ENCODE measurements at places on chromosomes 2 and 18. TPM values are rescaled to one million over a fixed set of nuclear protein-coding genes. Genes with fewer than 3 reads are reported as not detected.

DNA sequence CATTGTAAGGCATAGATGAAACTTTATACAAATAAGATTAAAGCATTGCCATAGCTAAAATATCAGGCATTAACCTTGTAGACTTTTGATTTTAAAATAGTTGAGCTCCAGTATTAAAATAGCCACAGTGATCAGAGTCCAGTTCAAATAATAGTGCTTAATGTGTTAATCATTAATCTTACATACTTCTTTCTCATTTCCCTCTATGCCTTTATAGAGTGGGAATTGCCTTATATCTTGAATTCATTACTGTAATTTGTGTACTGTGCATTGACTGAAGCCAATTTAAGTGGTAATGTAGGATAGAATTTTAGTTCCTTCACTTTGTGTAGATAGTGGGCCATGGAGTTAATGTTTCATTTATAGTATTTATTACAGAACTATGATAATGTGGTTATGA lies 549.2 kb upstream of the VWC2L start:
- no peak overlapping the region for H3K4me3 ChIP-seq
- no peaks in the 10 kb centered on the region for H3K36me3 ChIP-seq
- no peak for DNase-seq
- H3K27ac ChIP-seq, result no peak overlapping the region

Gene LANCL1
- total RNA-seq, result 64.4 TPM

DNA sequence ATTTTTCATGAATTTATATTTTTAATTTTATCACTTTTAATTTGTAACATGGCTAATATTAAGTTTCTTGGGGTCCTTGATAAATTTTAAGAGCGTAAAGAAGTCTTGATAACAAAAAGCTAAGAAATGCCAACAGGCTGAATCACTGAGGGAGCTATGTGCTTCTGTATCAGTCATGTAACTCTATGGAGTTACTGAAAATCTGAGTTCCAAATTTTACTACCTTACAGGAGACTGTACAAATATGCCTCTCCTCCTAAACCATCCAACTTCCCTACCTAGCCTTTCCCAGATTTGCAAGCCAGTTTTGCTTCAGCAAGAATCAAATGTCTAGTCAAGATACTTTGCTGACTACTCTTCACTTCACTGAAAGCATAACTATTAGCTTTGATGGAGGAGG lies 35.7 kb downstream of the FEZ2 start:
- peaks cover 44% of the 10 kb centered on the region for H3K36me3 ChIP-seq
- no peaks in the 10 kb centered on the region for H3K4me1 ChIP-seq
- H3K27me3 ChIP-seq, result no peaks in the 10 kb centered on the region
- no peak overlapping the region for H3K4me3 ChIP-seq

- H3K4me3 ChIP-seq, result no peak overlapping the region
- no peaks in the 10 kb centered on the region for H3K27me3 ChIP-seq
- no peaks in the 10 kb centered on the region for H3K36me3 ChIP-seq
- DNase-seq, result peak; percentile 53
Observed at GRCh38 chr2:38262069-38262871, 114.8 kb downstream of the ATL2 start.

DNA sequence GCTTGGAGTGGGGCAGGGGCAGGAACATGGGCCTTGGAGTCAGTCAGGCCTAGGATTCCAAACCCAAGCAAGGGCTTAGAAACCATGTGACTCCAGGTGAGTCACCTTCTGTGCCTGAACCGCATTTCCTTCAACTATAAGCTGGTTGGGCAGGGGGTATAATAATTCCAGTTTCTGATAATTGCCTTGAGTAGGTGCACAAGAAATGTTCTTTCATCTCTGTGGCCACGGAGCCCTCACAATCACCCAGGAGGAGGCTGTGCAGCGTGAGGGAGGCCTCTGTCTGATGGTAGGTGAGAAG lies 112.1 kb upstream of the HAAO start:
- no peak for DNase-seq
- H3K36me3 ChIP-seq, result no peaks in the 10 kb centered on the region
- H3K4me3 ChIP-seq, result no peak overlapping the region
- peaks cover 19% of the 10 kb centered on the region for H3K4me1 ChIP-seq
- no peaks in the 10 kb centered on the region for H3K27me3 ChIP-seq

DNA sequence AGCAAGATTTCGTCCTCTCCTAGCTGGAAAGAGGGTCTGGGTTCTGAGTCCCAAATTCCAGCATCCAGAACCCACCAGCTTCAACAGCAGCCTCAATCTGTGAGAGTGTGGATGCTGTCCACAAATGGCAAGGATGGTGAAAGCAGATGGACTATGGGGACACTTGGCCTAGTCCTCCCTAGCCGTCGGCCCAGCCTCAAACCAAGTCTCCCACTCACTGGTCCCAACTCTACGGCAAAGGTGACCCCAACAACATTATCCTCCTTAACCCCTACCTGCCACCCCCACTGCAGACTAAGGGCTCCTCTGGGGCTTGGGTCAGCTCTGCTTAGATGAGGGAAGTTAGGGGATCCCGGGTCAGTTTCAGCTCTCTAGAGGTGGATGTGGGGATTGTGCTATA lies 57.3 kb downstream of the TNS1 start:
- H3K36me3 ChIP-seq, result no peaks in the 10 kb centered on the region
- no peak for DNase-seq
- H3K4me1 ChIP-seq, result no peaks in the 10 kb centered on the region
- H3K27ac ChIP-seq, result no peak overlapping the region

DNA sequence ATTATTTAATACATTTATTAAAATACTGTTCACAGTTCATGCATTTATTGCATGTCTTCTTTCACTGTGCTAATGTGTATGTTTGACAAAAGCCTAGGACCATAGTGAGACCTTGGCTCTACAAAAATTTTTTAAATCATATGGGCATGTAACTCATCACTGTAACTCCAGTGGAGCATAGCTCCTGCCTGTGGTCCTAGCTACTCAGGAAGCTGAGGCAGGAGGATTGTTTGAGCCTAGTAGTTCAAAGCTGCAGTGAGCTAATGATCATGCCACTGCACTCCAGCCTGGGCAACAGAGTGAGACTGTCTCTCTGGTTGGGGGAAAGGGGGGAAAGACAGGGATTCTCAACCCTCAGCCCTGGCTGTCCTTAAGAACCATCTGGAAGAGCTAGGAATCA lies 137.8 kb downstream of the PRKCE start:
- no peak for DNase-seq
- no peaks in the 10 kb centered on the region for H3K4me1 ChIP-seq
- no peaks in the 10 kb centered on the region for H3K36me3 ChIP-seq
- H3K27ac ChIP-seq, result no peak overlapping the region
- H3K27me3 ChIP-seq, result no peaks in the 10 kb centered on the region

DNA sequence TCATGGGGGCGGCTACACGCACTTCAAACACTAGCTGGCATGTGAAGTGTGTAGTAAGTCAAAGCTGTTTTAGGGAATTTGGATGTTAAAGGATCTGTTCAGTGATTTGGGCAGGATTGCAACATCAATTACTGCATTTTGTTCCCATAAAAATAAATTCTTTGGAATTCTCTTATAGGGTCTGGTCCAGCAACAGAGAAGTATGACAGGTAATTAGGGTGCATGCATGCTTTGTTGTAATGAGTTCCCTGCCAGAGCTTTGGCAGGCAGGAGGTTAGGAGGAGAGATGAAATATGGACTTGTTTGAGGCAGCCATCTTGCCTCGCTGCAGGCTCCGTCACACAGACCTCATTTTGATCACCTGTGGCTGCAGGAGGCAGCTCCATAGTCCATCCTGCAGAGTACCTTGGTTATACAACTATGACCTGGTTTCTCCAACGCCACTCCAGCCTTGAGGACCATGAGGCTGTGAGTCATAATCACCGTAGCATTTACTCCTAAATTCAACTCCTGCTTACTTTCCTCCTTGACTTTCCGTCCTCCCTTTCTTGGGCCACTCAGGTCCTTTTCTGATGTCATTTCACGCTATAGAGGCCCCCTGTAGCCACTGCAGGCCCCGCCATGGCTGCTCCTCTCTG lies 26.5 kb upstream of the EML4 start:
- peak; percentile 54 for DNase-seq
- H3K4me3 ChIP-seq, result no peak overlapping the region
- H3K27ac ChIP-seq, result peak overlapping the region; percentile 5
- H3K27me3 ChIP-seq, result no peaks in the 10 kb centered on the region
- peaks cover 2% of the 10 kb centered on the region for H3K4me1 ChIP-seq

Gene CFC1
- 1.4 TPM for total RNA-seq

DNA sequence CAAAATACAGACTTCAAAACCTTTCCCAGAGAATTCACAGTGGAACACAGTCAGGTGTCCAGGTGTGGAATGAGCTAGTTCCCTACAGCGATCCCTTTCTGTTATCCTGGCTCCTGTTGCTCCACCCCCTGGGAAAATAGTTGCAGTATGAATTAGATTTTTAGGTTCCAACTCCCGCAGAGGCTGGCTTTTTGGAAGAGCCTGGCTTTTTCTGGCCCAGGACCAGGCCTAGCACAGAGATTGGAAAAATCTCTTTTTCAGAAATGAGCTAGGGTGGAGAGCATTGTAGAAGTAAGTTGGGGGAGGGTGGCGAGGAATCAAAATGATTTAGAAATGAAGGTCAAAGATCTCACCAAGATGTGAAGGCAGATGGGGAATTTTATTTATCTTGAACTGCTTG lies 27.1 kb downstream of the COL5A2 start:
- H3K4me1 ChIP-seq, result no peaks in the 10 kb centered on the region
- H3K36me3 ChIP-seq, result peaks cover 21% of the 10 kb centered on the region
- DNase-seq, result no peak
- no peak overlapping the region for H3K4me3 ChIP-seq

GRCh38 chr2:192899466-192899865 lies 704.7 kb upstream of the TMEFF2 start:
- no peak for DNase-seq
- H3K27me3 ChIP-seq, result no peaks in the 10 kb centered on the region
- no peak overlapping the region for H3K27ac ChIP-seq
- H3K4me3 ChIP-seq, result no peak overlapping the region
- H3K4me1 ChIP-seq, result no peaks in the 10 kb centered on the region
- no peaks in the 10 kb centered on the region for H3K36me3 ChIP-seq

GRCh38 chr2:207264310-207264709 lies 98.6 kb upstream of the KLF7 start:
- peak; percentile 10 for DNase-seq
- no peak overlapping the region for H3K4me3 ChIP-seq
- H3K27ac ChIP-seq, result no peak overlapping the region
- H3K27me3 ChIP-seq, result no peaks in the 10 kb centered on the region
- H3K36me3 ChIP-seq, result no peaks in the 10 kb centered on the region
- peaks cover under 1% of the 10 kb centered on the region for H3K4me1 ChIP-seq

DNA sequence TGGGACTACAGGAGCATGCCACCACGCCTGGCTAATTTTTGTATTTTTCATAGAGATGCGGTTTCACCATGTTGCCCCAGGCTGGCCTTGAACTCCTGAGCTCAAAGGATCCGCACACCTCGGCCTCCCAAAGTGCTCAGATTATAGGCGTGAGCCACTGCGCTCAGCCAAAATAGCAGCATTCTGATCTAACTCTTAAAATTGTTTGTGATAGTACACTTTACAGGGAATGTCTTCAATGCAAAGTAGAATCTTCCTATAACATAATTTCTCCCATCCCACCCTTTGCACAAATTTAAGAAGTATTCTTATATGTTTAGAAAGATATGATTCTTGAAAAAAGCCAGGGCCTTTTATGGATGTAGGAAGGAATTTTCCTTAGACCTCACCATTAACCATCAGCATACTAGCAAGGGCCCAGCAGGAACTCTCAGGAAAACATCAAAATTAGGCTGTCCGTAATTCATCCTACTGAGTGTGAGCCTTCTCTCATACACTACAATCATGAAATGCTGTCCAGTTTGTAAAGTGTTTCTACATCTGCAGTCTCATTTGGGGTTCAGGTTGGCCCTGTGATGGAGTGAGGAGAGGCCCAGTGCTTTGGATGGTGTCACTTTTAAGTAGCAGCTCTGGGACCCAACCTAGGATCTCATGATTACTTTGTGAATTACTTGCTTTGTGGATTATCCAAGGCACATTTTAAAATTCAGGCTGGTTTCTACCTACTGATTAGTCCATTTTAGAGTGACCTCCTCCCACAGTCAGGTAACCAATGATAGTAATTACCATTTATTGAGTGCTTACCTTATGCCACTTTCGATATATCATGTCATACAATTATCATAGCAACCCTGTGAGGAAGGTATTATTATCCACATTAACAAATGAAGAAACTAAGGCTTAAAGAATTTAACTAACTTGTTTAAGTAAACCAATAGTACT lies 37.5 kb upstream of the DLX1 start:
- DNase-seq, result no peak
- no peak overlapping the region for H3K4me3 ChIP-seq
- H3K36me3 ChIP-seq, result no peaks in the 10 kb centered on the region

Gene OR6B2
- not detected for total RNA-seq

DNA sequence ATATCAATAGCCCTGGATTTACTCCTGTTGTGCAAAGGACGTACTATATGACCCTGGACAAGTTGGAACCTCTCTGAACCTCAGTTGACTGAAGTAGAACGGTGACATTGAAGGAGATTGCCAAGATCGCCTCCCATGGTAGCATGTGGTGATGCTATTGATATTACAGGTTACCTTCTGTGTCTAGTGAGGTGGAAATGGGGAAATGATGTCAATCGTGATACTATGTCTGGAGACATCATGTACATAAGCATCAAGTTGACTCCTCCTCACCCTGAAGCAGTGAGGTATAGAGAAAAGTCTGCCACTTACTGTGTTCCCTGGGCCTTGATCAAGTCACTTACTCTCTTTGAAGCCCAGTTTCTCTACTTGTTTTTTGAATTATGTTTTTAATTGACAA lies 93.9 kb downstream of the KLF7 start:
- H3K27ac ChIP-seq, result no peak overlapping the region
- no peaks in the 10 kb centered on the region for H3K27me3 ChIP-seq
- H3K4me1 ChIP-seq, result no peaks in the 10 kb centered on the region

DNA sequence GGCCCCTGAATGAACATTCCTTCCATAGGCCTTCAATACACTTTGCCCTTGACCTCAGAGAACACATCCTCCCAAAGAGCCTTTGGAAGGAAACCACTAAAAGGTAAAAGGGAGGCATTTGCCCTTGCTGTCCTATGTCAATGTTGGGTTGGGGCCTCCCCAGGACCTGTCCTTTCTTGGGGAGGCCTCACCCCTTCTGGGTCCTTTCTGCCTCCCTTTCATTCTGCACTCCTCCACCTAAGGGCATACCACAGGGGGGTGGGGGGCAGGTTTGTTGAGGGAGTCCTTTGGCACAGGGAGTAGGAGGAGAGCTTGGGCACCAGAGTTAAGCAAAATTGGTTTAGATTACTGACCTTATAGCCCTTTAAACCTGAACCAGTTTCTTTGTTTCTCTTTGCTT lies 32.5 kb upstream of the ATP6V1B1 start:
- no peak overlapping the region for H3K4me3 ChIP-seq
- H3K36me3 ChIP-seq, result no peaks in the 10 kb centered on the region
